ENCODE measurements at places on chromosomes 16 and 17.

DNA sequence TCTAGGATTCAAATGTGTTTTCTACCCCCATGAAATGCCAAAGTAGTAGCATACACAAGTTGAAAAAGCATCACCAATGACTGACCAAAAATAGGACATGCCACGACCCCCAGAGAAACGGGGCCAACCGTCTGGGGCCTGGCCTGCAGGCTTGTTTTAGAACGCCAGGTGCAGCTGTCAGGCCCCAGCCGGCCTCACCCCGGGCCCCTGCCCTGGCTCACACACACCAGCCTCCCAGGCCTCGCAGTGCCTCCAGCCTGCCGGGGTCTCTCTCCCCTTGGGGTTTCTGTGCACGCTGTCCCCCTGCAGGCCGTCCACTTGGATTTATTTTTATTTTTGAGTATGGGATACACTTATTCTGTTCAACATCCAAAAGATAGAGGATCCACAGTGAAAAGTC, 7.9 kb downstream of the KATNB1 start:
- DNase-seq, result no peak

DNA sequence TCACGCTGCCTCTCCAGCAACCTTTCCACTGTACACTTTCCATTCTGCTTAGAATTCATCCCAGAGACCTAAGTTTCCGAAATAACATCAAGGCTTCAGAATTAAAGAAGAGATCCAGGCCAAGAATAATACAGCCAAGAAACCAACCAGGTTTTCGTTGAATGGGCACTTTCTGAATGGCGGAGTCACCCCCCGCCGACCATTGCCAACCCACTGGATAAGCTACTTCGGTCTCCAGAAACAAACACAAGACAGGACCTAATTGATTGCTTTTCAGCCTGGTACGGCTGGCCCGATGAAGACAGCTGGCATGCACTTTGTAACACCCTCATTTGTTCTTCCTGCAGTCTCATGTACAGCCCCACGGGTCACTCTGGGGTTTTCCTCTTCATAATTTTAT, 308.1 kb upstream of the ZFHX3 start:
- DNase-seq, result no peak

DNA sequence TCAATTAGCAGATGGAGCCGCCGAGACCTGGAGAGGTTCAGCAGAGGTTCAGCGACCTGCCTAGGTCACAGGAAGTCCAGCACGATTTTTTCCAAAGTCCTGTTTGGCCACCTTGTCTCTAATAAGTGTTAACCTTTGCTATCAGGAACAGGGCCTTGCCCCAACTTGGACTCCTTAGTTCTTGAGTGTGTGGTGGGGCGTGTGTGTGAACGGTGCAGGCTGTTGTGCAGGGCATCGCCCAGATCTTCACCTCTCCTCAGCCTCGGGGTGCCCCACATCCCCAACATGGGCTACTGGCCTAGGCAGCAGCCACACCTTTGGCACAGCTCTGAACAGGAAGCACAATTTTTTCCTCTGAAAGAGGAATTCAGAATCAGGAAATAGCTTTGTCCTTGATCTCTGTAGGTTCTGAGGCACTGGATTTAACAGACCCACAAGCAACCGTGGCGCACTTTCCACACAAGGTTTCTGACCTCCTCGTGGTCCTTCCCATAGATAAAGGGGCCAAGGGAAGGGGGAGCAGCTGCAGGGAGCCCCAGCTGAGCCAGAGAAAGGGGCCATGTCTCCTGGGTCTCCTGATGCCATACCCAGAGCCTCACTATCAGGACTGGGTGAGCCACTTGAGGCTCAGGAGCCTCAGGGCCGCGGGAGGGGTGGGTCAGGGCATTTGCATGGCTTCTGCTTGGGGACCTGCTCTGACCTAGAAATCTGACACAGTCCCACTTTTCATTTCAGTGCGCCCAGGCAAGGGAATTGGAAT, 10.4 kb downstream of the MPRIP start:
- no peak for DNase-seq

- no peak for DNase-seq
Measured at GRCh38 chr17:46771561-46772474, 46.7 kb downstream of the WNT3 start.

GRCh38 chr16:726438-727290, at the start of the genes CCDC78 and HAGHL:
Gene CCDC78, minus strand, starts transcription at chr16:726443. Its CDS starts 76 bp downstream, at chr16:726367.
Gene HAGHL, plus strand, starts transcription at chr16:727106. Its CDS starts 404 bp downstream, at chr16:727510.
- no peak for DNase-seq

GRCh38 chr16:31458073-31458843, 1.0 kb upstream of the ARMC5 start:
- peak; percentile 35 for DNase-seq

- no peak for DNase-seq
Measured at GRCh38 chr17:57694051-57694450, 51.0 kb downstream of the CCDC182 start.

DNA sequence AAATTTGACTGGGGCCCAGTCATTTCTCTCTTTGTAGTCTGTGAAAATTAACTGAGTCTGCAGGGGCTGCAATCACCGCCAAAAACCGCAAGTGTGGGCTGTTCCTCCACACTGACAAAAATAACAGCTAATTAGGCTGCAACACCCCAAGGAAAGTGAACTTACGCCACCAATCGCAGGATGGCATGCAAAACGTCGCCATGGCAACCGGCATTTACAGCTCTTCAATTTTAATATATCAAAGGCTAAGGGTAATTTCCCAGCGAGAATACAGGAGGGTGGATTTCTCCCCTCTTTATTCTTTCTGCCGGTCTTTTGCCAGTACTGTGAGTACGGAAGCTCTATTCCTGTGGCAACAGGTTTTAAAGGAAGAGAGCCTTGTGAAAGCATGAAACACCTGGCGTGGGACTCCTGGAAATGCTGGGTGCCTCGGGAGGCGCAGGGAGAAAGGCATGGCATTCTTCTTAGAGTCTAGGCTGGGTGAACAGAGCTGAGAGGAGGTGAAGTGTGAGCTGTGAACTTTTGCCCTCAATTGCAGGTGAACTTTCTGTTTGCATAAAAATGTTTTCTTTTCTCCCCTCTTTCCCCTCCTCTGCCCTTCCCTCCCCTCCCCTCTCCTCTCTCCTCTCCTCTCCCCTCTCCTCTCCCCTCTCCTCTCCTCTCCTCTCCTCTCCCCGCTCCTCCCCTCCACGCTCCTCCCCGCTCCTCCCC, 399.7 kb downstream of the XYLT1 start:
- DNase-seq, result no peak

DNA sequence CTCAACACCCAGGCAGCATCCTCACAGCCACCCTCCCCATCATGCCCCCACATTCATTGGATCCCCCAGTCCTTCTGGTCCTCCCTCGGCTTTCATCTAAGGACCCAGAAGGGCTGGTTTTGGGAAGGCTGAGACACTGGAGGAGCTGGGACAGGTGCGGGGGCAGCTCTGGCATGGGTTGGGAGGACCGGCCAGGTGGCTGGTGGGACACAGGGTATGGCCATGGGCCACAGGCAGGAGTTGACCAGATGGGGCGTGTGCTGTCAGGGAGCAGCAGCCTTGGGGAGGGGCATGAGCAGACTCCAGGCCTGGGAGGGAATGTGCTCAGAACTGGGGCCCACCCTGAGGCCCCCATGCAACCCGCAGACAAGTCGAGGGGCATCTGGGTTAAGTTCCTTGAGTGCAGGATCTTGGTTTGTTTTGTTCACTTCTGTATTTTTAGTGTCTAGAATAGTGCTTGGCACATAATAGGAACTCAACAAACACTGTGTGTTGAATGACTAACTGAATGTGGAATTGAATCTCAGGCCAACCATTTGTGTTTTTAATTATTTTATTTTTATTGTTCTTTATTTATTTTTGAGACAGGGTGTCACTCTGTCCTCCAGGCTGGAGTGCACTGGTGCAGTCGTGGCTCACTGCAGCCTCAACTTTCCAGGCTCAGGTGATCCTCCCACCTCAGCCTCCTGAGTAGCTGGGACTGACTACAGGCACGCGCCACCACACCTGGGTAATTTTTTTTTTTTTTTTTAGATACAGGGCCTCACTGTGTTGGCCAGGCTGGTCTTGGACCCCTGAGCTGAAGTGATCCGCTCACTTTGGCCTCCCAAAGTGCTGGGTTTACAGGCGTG, 5.6 kb downstream of the P2RX1 start:
- no peak for DNase-seq

GRCh38 chr16:62213763-62214162, 177.5 kb upstream of the CDH8 start:
- DNase-seq, result no peak

DNA sequence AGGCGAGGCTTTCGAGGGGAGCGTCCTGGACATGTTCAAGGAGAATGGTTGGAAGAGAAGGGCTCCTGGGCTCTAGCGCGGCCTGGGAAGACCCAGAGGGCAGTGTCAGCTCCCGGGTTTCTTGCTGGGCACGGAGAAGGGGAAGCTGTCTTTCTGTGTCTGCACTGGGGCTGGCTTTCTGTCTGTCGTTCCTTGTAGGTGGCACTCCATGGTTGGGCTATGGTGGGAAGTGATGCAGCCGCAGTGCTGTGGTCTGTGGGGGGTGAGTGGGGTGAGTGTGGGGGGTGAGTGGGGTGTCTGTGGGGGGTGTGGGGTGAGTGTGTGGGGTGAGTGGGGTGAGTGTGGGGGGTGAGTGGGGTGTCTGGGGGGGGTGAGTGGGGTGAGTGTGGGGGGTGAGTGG, 13.7 kb downstream of the RNF213 start:
- DNase-seq, result no peak

DNA sequence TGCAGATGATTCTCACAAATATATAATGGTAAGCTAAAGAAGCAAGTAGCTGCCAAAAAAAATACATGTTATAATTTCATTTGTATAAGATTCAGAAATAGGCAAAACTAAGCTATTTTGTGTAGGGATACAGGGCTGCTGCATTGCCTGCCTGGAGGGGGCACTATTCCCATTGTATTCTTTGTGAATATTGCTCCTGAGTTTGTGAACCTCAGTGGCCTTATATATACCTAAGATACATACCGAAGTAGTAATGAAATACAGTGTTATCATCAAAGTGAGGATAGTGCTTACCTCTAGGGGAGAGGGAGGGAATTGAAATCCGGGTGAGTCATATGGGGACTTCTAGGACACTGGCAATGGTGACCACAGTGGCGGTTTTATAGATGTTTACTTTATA, 53.5 kb downstream of the C17orf58 start:
- DNase-seq, result peak; percentile 27

DNA sequence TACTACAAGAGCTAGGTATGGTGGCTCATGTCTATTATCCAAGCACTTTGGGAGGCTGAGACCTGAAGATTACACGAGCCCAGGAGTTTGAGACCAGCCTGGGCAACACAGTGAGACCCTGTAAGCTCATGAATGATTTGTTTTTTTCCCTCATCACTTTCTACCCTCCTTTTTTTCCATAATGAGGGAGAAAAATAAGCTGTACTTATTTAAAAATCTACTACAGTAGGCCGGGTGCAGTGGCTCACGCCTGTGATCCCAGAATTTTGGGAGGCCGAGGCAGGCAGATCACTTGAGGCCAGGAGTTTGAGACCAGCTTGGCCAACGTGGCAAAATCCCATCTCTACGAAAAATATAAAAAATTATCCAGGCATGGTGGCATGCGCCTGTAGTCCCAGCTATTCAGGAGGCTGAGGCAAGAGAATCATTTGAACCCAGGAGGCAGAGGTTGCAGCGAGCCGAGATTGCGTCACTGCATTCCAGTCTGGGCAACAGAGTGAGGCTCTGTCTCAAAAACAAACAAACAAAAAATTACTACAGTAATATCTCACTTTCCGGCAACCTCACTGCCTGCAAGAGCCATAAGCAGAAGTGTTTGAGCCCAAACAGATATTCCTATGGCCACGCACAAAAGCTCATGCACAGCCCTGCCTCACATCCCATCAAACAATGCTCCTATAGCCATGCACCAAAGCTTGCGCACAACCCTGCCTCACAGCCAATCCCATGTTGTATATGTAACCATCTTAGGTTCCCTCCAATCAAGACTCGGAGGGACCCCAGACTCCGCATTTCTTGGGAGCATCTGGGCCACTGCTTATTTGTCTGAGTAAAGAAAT, 37.4 kb downstream of the TK2 start:
- peak; percentile 41 for DNase-seq

DNA sequence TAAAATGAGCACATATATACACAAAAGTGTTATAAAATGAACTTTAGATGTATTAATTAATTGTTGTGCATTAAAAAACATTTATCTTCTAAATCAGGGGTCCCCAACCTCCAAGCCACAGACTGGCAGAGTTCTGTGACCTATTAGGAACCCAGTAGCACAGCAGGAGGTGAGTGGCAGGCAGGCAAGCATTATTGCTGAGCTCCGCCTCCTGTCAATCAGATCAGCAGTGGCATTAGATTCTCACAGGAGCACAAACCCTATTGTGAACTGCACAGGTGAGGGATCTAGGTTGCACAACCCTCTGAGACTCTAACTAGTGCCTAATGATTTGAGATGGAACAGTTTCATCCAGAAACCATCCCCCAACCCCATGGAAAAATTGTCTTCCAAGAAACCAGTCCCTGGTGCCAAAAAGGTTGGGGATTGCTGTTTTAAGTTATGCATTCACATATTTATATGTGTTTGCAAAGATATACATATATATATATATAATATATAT, 583.7 kb downstream of the KCNJ2 start:
- DNase-seq, result no peak

DNA sequence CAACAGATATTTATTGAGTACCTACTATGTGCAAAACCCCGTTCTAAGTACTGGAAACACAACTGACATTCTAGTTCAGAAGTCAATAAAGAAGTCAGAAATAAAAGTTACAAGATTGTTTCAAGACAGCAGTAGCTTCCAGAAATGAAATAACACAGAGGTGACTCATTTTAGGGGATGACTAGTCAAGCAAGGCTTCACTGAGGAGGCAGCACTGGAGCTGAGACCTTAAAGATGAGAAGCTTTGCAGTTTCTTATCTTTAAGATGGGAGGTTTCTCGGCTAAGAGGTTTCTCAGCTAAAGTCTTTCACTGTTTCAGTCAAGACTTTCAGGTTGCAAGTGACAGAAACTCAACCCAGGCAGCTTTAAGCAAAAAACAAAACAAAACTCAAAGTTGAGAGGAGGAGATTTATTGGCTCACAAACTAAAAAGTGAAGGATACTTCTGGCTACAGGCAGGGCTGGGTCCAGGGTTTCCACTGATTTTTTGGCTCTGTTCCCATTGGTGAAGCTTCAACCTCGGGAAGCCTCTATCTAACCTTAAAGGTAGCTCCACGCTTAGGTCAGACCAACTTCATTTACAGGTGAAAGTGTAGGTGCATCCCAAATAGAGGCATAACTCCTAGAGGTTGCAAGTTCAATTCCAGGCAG, 7.4 kb upstream of the MMP2 start:
- DNase-seq, result peak; percentile 92

GRCh38 chr16:67653128-67653788, 6.8 kb downstream of the ACD start:
- no peak for DNase-seq

GRCh38 chr16:11175787-11176341, 80.1 kb downstream of the SOCS1 start:
- DNase-seq, result no peak

All from fibroblast of the aortic adventitia (primary cell).